ENCODE measurements at places on chromosomes 12 and 14.

DNA sequence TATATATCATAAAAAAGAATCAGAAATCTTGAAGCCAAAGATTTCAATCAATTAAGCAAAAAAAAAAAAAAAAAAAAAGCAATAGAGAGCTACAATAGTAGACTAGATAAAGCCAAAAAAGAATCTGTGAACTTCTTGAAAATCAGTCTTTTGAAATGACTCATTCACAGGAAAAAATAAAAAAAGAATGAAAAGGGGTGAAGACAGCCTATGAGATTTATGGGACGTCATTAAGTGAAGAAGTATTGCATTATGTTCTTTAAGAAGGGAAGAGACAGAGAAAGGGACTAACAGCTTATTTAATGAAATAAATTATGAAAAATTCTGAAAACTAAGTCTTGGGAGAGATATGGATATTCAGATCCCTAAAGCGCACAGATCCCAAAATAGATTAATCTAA is 103.8 kb downstream of the ACSS3 start:
- DNase-seq, result no peak

- DNase-seq, result no peak
Observed at GRCh38 chr12:110304061-110304551, 23.1 kb downstream of the ATP2A2 start.

DNA sequence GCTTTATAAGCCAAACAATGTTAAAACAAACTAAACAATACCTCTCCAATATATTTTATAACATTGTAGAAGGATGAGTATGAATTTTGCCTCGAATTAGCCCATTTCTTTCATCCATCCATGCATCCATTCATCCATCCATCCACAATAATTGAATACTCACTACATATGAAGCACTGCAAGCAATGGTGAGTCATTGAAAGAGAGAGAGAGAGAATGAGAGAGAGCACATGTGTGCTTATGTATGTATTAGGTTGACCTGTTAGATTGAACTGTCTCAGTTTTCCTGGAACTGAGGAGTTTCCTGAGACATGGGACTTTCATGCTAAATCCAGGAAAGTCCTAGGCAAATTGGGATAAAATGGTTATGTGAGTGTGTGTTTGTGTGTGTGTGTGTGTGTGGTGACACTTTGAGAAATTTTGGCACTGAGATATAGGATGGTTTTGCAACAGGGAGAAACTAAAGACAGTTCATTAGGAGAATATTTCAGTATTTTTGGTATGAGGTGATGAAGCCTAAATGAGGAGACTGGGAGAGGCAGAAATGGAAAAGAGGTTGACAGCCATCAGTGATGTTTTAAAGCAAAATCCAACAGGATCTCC is 98.4 kb downstream of the C12orf75 start:
- DNase-seq, result no peak

GRCh38 chr12:88638966-88639760 is 58.9 kb upstream of the KITLG start:
- DNase-seq, result no peak

GRCh38 chr14:96038920-96039632 is at the start of gene C14orf132:
Gene C14orf132, plus strand, starts transcription at chr14:96039362. Its CDS starts 139 bp downstream, at chr14:96039501.
- peak; percentile 29 for DNase-seq

DNA sequence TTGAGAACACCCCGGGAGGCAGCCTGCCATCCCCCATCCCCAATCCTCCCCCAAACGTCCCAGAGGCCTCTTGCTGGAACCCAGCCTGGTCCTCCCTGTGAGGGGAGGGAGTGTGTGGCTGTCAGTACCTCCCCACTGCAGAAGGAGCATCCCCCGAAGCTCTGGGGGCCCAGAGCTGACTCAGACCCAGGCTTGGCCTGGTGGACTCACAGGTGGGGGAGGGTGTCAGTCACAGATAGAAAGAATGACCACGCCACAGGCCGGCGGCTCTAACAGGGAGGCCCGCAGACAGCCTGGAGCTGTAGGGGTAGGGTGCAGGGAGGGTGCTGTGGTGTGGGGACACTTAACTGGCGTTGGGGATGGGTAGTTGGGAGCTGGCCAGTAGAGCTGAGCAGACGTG is 5.3 kb downstream of the HHIPL1 start:
- DNase-seq, result no peak

GRCh38 chr14:87824266-87824665 is 168.7 kb downstream of the GALC start:
- no peak for DNase-seq

- no peak for DNase-seq
Observed at GRCh38 chr12:18468246-18469075, 207.1 kb downstream of the PIK3C2G start.

DNA sequence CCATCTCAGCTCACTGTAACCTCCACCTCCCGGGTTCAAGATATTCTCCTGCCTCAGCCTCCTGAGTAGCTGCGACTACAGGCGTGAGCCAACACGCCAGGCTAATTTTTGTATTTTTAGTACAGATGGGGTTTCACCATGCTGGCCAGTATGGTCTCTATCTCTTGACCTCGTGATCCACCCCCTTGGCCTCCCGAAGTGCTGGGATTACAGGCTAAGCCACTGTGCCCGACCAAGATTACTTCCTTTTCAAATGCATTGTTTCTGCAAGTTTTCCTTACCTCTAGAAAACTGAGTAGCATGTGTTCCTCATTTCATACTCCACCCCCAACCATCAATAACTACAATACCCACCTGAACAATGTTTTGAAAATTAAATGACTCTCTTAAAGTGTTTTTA is 13.1 kb downstream of the ARF6 start:
- DNase-seq, result no peak

GRCh38 chr12:46839964-46840363 is 14.2 kb upstream of the SLC38A4 start:
- DNase-seq, result no peak

GRCh38 chr14:21997300-21997699 is 323.7 kb upstream of the OR4E1 start:
- DNase-seq, result peak; percentile 41

DNA sequence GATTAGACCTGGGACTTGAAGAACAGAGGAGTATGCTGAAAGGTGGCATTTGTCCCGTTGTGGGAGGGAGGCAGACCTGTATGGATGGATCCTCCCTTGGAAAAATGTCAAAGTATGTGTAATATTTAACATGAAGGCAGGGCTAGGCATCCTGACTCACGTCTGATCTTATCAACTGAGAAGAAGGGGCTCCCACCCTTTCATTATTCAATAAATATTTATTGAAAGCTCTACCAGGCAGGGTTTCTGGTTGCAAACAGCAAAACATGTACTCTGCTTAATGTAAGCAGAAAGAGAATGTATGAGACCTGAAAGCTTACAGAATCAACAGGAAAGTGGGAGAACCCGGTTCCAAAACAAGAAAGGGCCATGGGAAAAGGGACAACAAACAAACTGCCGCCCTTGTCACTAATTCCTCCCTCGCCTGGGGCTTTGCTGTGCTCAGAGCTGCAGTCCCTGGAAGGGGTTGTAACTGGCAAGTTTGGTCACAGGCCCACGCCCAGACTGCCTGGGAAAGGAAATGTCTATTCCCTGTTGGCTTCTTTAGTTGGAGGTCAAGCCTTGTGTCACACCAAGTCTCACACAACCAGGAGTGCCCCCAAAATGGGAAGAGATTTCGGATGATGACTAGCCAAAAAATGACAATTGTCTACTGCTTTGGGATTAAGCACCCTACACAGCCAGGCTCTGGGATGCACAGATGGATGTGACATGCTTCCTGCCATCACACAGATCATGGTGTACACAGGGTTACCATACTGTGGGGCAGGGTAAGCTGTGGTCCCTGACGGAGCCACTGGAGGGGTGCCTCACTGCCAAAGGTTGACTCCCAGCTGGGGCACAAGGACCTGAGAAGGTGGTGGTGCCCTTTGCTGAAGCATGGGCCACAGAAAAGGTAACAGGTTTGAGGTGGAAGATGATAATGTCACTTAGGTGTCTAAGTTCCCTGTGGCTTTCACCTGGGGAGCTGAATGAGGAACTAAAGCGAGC is 36.8 kb downstream of the RAB35 start:
- DNase-seq, result no peak

GRCh38 chr14:37594971-37595808 is at the start of the genes FOXA1 and TTC6:
Gene FOXA1, minus strand, starts transcription at chr14:37595249. Its CDS starts 277 bp downstream, at chr14:37594972.
Gene TTC6, plus strand, starts transcription at chr14:37595629. Its CDS starts 26,436 bp downstream, at chr14:37622065.
- DNase-seq, result no peak

DNA sequence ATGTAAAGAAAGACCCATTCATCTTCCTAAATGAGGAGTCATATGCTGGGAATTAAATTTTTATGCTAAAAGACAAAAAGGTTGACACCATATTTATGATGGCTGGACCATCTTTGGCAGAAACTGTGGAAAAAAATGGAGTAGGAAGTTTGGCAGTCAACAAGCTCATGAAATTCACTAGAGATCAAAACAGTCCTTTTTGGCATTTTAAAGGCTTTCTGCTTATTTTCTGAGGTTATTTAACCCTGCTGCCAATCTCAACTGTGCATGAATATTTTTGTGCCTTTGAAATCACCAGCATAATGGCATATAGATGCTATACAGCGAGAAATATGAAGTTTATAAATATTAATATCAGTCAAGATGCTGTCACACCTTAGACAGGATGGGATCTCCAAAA is 399.5 kb downstream of the PDZRN4 start:
- no peak for DNase-seq

- no peak for DNase-seq
Observed at GRCh38 chr14:50920482-50921230, 23.6 kb downstream of the PYGL start.

- no peak for DNase-seq
Observed at GRCh38 chr14:95322651-95323050, 2.9 kb upstream of the CLMN start.

DNA sequence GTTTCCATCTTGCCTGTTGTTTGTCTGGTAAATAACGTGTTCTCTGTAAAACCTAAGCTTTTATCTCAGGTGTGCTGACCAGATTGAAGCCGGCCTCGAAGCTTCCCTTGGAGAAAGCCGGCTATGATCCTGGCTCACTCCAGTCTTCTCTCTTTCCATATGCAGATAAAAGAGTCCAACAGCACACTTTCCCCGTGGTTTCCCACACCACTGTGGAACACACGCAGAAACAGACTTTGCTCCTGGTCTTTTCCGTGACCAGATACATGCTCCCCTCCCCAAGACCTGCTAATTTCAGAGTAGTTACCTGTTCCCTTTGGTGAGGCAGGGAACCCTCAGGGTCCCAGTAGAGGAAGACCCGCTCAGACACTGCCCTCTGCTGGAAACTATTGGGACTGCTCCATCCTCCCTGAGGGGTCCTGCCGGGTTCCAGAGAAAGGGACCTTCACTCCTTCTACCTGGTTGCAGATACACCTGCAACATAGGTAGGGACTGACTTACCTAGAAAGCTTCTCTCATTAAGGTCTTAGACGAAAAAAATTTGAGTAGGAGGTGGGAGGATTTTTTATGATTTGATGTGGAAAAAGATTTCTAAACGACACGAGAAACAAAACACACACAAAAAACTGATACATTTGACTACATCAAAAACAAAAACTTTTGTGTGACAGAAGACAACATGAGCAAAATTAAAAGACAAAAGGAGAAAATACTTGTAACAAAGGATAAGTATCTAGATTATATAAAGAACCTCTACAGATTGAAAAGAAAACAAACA is 415.4 kb upstream of the CCDC196 start:
- peak; percentile 49 for DNase-seq

DNA sequence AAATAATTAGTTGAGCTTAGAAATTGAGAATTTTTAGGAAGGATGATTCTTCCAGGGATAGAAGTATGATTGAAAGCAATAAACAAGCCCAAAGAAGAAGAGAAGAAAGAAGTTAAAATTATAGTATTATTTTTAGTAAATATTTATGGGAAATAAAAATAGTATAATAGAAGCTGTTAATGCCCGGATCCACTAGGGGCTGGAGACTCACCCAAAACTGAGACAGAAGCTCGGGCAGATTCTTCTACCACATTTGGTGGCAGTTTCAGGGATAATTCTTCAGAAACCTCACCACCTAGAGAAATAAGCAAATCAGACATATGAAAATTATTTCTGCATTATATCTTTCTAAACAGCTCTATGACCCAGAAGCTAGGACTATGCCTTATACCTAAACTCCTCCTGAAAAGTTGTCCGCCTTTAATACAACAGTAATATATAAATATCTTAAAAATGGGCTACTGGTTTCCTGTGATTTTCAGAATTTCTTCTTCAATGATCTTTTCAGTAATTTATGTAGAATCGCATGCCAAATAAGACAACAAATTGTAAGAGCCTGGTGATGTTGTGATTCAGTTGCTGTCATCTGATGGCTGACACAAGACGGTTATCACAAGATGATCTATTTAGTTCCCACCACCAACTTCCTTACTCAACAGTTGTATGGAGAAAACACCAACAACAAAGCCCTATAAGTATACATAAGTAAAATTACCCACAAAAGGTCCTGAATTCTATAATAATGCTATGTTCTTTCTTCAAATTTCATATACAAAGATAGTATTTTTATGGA is 35.6 kb downstream of the A2M start:
- DNase-seq, result no peak

GRCh38 chr14:90518941-90519256 is 122.1 kb downstream of the CALM1 start:
- DNase-seq, result no peak

GRCh38 chr12:101415228-101415627 is 7.7 kb upstream of the ARL1 start:
- DNase-seq, result no peak

DNA sequence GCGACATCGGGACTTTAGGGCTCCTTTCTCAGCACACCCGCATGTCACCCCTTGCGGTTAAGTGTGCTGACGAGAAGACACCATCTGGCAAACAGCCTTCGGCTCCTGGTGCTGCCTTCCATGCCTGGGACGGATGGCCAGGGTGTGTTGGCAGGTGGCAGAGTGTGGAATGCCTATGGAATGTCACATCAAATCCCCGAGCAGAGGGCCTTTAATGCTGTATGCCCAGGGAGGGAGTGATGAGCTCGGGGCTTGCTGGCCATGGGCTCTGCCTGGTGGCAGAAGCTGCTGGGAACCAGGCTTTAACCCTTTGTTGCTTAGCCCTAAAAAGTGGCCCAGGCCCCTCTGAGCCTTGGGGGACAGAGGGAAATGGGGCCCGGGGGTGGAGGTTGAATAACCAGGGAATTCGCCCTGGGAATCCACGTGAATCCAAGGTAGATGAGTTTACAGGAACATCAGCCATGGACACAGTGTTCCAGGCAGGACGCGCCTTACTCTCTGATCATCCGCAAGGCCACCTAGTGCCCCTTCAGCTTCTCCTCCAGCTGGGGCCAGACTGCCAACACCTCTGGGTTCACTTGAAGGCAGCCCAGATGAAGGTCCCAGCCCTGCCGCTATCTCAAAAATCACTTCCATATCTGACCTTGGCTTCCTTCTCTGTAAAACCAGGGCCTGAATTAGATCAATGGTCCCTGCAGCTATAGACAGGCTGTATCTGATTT is 17.4 kb downstream of the FAM181A start:
- DNase-seq, result no peak

GRCh38 chr12:46356655-46357437 is 15.7 kb downstream of the SLC38A2 start:
- no peak for DNase-seq

GRCh38 chr12:89919241-89919906 is 210.7 kb upstream of the ATP2B1 start:
- DNase-seq, result no peak

GRCh38 chr14:51869411-51870100 is 9.1 kb downstream of the GNG2 start:
- DNase-seq, result peak; percentile 65

DNA sequence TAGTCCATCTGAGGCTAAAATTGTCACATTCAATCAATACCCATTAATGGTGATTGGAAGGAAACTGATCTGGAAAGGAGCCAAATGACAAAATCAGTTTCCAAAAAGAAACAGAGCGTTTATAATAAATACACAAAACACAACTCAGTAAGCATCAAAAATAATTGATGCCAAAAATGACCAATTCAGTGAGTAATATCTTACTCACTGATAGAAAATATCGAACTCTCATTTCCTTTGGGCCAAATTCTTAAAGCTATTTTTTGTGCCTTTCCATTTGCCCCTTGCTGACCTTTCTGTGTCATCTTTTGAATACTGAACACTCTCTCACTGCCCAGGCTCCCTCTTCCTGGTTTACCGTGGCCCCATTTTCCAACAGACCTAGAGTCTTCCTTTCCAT is 22.5 kb upstream of the ATP2B1 start:
- DNase-seq, result no peak

Measured in CD4-positive, alpha-beta T cell treated with Interleukin-15 for 1 hour (primary cell).